ENCODE measurements at places on chromosomes 4 and X.

DNA sequence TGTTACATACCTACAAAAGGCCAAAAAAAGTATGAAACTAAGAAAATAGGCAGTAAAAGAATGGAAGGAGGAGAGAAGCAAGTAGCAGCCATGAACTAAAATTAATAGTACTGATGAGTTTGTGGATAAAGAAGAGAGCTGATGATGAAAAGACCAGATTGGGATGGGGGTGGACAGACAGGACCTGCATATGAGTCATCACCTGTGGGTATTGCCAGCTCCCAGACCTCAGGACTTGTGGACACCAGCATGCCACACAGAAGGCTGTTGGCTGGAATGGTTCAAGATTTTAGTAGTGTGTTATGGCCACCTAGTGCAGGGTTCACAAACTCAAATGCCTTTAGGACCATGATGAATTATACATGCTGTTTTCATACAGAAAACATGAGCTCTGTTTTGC lies 58.9 kb downstream of the ARX start:
- no peak for ATAC-seq

GRCh38 chr4:16169490-16169889 lies 56.8 kb downstream of the TAPT1 start:
- no peak for ATAC-seq

- no peak for ATAC-seq
Observed at GRCh38 chrX:134792077-134792476, 133.8 kb upstream of the PLAC1 start.

DNA sequence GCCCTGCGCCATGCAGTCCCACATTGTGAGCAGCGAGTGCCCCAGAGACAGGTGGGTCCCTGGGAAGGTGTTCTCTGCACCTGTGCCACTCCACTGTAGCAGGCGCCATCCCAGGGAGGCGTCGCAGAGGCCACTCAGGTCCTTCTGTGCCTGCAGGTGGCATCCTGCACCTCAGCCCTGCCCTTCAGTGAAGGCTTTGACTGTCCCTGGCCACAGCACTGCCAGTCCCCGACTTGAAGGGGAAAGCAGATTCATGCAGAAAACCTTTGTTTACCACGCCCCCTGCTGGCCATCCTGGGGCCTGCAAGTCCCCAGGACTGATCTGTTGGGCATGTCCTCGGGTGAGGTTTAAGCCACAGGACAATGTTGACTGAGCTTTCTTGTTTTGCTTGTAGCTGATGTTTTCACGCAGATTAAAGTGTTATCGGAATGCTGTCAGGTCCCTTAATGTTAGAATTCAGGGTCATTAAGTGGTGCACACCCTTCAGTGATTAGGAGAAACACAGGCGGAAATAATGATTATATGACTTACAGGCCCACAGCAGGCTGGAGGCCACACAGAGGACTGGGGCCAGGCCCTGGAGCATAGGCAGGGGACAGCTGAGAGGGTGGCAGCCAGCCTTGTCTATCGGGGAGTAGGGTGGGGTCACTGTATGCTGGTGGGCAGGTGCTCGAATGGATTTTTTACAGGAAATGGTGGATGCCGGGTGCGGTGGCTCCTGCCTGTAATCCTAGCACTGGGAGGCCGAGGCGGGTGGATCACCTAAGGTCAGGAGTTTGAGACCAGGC lies 5.0 kb downstream of the TACC3 start:
- peak; percentile 47 for ATAC-seq

DNA sequence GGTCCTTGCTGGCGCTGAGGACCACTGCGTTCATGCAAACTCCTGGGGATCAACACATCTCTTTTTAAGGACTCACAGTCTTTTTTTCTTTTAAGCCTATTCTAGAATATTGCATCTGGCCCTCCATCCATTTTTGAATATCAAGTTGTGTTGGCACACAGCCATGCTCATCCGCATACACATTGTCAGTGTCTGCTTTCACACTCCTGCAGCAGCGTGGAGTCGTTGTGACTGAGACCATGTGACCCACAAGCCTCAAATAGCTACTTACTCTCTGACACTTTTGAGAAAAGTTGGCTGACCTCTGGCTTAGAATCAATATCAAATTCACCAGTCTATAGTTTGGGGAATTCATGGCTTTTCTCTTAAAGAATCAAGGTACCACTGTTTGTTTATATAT lies 191.8 kb upstream of the S100G start:
- ATAC-seq, result no peak

GRCh38 chr4:165177725-165178666 lies 29.4 kb upstream of the KLHL2 start:
- ATAC-seq, result no peak

GRCh38 chr4:185600801-185601434 lies 65.6 kb upstream of the PDLIM3 start:
- ATAC-seq, result no peak

GRCh38 chrX:18899796-18900380 lies 84.0 kb downstream of the PHKA2 start:
- no peak for ATAC-seq

DNA sequence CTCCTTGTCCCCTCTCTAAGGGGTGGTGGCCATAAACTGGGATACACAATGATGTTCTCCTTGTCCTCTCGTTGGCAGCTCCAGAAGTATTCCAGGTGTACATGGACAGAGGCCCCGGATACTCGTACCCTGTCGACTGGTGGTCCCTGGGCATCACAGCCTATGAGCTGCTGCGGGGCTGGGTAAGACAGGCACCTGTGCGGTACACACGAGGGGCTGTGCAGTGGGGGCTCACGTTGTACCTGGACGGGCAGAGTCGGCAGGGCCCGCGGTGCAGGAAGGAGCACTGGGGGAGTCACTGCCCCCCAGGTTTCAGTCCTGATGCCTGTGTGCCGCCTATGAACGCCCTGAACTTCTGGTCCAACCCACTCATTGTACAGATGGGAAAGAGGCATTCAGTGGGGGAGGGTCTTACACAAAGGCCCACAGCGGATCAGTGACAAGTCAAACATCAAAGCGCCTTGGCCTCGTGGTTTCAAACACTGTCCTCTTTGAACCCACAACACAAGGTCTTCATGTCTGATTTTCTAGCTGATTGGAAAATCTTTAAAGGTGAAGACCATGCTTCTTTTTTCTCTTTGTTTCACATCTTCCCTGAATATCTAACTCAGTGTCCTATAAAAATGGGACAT lies 261.6 kb downstream of the EVC2 start:
- no peak for ATAC-seq

- no peak for ATAC-seq
Observed at GRCh38 chrX:3584415-3584996, 128.9 kb downstream of the PRKX start.

GRCh38 chr4:186920483-186920882 lies 196.8 kb upstream of the FAT1 start:
- ATAC-seq, result no peak

- no peak for ATAC-seq
Observed at GRCh38 chr4:87975466-87975865, at the start of gene SPP1. Gene SPP1, plus strand, starts transcription at chr4:87975714. Its CDS starts 1,182 bp downstream, at chr4:87976896.

GRCh38 chr4:124785645-124786044 lies 73.1 kb upstream of the ANKRD50 start:
- ATAC-seq, result no peak

DNA sequence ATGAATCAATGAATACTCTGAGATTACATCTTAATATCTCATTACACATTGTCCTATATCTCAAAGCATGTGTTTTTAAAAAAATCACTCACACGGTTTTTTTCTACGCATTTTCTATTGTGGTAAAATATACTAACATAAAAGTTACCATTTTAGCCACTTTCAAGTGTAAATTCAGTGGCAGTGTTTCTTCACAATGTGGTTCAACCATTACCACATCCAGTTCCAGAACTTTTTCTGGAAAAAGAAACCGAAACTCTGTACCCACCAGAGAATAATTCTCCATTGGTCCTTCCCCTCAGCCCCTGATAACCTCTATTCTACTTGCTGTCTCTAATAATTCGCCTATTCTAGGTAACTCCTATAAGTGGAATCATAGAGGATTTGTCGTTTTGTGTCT lies 35.3 kb upstream of the ACSL1 start:
- no peak for ATAC-seq

DNA sequence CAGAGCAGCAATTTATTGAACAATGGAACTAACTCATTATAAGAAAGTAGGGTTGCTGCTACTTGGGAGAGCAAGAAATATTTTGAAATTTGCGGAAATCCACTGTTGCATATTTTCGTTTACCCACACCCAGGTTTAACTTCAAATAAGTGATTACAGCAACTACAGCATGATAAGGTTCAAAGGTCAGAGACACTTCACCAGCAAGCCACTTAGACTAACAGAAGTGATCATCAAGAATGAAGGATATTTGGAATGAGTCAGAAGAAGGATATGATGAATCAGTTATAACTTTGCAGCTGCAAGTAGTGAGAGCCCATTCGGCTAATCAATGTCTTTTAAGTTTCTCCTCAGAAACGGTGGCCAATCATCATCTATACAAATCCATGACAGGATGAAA lies 199.3 kb downstream of the TMA16 start:
- no peak for ATAC-seq

DNA sequence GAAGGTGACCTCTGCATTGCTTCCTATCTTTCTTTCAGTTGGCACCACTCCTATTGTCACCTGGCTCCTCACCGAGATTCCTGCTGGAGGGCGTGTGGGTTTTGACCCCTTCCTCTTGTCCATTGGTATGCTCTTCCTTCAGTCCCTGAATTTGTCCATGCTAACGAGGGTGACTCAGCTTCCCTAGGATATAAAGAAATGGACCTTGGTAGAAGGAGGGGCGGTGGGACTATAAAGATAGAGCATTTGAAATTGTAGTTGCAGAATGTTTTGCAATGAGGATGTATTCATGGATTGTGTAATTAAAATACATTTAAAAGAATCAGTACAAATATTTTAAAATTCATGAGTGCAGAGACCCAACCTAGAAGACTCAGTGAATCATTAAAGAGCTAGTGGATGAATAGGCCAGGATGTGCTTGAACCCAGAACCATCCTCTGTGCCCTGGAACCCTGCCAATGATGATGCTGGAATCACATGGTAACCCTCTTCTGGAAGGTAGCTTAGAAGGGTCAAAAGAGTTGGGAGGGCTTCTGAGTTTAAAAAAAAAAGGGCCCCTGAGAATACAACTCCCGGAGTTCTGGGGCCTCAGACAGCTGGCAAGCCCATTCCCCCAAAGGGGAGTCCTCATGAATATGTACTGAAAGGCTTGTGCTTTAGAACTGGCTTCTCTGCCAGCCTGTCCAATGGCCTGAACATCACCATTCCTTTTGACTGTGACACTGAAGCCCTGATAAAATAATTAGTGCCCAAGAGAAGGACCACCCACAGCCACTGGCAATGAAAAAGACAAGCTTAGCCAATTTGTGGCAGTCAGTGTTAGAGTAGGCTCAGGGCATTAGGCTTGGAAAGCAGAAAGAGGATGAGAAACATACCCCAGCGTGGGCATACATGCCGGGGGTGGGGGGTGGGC lies 8.0 kb downstream of the XPNPEP2 start:
- no peak for ATAC-seq

DNA sequence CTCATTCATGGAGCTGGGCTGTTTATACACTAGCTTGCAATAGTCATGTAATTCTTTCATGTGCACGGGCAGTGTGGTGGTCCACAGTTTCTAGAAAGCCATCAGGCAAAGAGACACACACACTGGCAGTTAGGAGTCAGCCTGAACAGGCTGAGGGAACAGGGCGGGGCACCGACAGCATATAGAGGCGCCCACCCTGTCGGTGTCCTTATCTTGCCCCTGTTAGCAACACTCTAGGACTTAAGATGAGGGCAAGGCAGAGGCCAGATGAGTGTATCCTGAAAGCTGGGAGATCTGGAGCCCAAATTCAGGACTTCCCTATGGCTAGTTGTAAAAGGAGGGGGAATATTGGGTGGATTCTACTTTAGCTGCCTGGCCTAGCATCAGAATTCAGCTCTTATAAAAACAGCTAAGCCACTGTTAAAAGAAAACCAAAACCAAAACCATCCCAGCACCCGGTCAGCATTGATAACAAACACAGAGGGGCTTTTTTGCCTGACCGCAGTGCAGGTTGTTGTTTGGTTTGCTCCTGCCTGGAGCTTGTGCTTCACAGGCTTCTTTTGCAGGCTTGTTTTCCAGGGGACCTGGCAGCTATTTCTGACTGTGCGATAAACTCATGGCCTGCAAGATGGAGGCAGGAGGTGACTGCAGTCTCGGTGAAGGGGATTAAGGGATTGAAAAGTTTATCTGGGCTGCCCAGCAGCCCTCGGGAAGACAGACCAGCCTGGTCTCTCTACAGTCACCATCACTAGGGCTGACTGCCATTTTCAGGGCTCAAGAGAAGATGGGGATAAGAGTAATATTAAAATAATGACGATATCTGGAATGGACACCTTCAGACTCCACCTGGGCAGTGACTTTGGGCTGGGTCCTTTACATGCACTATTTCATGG lies 638.9 kb downstream of the MID1IP1 start:
- ATAC-seq, result no peak

- no peak for ATAC-seq
Observed at GRCh38 chr4:109649872-109650271, 53.4 kb downstream of the CASP6 start.

- peak; percentile 68 for ATAC-seq
Observed at GRCh38 chr4:32499171-32499570, 1779.0 kb downstream of the PCDH7 start.

- no peak for ATAC-seq
Observed at GRCh38 chrX:118968031-118968430, 6.4 kb upstream of the LONRF3 start.

DNA sequence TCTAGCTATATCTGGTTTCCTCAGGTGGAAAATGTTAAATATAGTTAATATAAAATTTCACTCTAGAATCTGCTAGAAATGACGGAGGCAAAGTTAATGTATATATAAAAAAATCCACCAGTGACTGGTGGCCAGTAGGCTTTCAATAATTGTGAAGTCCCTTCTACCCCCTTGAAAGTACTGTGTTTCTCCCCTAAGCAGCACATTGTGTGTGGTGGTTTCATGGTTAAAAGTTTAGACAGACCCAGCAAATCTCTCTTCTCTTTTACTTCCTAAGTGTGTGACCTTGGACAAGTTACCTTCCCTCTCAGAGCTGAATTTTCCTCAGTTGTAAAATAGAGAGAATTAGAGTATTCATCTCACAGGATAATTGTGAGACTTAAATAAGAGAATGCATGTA lies 600 bp upstream of the HEPH start:
- ATAC-seq, result no peak

GRCh38 chr4:124854968-124855367 lies 142.4 kb upstream of the ANKRD50 start:
- no peak for ATAC-seq

GRCh38 chr4:48008021-48008596 lies 8.4 kb downstream of the CNGA1 start:
- no peak for ATAC-seq

DNA sequence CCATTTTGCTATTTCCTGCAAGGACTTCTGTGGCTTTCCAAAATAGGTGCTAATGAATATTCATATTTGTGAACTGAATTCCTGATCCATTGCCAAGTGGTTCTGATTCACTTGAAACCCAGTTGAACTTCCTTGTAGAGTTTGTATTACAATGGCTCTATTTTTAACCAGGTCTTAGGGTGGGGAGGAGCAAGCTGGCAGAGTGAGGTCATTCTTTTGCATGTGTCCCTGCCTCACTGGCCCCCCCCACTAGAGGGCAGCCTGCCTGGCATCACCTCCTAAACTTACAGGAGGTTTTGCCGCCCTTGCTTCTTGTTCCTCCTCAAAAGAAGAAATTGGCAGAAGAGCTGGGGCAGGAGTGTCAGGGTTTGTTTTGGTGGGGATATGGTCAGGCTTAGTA lies 10.5 kb downstream of the PTTG2 start:
- peak; percentile 88 for ATAC-seq
